ENCODE measurements at places on chromosomes 2 and 18.
A peak's percentile ranks its signal among the peaks of the same experiment; 100 is the strongest.

- DNase-seq, result peak; percentile 49
Measured at GRCh38 chr2:160388464-160389263, 104.9 kb downstream of the RBMS1 start.

DNA sequence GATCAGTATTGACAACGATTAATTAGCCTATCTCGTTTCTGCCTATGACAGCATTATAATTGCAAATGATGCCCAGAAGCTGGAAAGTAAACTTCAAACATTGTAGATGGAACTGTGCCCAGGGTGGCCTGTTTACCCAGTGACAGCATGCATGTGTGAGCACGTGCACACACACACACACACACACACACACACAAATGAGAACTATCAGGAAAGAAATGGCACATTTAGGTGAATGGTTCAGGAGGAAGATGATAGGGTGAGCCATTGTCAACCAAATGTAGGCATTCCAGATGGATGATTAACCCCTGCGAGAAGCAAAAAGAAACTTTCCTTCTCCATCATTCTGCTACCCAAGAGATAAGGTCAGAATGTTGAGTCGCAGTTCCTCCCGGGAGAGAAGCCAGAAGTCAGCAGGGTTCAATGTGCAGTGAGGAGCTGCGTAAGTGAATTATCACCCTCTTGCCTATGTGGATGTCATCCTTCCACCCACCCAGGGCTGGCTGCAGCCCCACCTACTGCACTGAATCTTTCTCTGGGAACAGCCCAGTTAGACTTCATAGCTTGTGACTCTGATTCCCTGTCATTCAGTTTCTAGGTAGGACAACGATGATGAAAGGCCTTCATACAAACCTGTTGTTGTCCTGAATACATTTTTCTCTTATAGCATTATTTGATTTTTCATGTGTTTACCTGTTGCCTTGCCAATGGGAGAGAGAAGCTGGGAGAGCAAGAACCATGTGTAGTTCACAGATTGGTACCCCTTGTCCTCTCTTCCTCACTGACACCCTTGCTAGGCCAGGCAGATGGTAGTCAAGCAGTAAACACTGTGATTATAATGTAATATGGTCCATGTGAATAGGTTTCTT, 3.5 kb upstream of the APOB start:
- DNase-seq, result no peak

GRCh38 chr2:8996006-8996405, 7.5 kb downstream of the MBOAT2 start:
- no peak for DNase-seq

- no peak for DNase-seq
Measured at GRCh38 chr2:203396667-203397066, 68.5 kb downstream of the ABI2 start.

GRCh38 chr2:147037048-147037447, 807.8 kb upstream of the ACVR2A start:
- DNase-seq, result no peak

GRCh38 chr2:226771067-226771466, 28.6 kb downstream of the IRS1 start:
- no peak for DNase-seq

GRCh38 chr2:124025171-124025580, at the start of gene CNTNAP5:
TSS of gene CNTNAP5 (plus strand) at chr2:124025287. CDS start at chr2:124025651, 364 bp downstream.
- DNase-seq, result peak; percentile 28

DNA sequence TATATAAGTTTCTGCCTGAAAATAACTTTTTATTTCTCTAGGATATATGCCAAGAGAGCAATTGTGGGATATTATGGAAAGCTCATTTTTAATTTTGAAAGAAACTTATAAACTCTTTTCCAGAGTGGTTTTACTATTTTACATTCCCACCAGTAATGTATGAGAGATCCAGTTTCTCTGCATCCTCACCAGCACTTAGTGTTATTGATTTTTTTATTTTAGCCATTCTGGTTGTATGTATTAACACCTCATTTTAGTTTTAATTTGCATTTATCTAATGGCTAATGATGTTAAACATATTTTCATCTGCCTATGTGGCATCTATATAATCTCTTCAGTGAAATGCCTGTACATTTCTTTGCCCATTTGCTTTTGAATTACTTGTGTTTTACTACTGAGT, 597.7 kb upstream of the RAB6C start:
- no peak for DNase-seq

DNA sequence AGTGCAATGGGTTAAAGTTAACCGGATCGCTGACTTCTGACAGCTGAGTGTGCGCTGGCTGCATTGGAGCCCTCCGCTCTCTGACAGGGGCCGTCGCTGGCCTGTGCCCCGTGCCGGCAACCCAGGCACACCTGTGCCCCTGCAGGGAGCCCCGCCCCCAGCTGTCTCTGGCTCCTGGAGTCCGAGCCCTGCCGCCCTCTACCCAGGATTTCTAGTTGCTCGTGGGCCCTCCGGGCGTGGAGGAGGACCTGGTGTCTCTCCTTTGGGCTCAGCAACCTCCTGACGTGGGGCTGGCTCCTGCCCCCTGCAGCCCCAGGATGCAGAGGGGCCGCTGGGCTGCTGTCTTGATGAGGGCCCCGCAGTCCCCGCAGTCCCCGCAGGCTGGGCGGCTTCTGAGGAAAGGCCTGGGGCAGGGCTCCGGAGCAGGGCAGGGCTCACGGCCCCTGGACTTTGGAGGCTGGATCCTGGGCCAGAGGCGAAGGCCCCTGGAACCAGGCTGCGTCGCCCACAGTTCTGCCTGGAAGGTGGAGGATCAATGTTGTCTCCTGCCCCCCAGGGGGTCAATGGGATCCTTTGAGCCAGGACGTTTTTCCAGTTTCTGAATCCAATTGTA, 172.8 kb downstream of the RNF144A start:
- DNase-seq, result no peak

- no peak for DNase-seq
Measured at GRCh38 chr2:3223080-3223923, 154.3 kb downstream of the EIPR1 start.

DNA sequence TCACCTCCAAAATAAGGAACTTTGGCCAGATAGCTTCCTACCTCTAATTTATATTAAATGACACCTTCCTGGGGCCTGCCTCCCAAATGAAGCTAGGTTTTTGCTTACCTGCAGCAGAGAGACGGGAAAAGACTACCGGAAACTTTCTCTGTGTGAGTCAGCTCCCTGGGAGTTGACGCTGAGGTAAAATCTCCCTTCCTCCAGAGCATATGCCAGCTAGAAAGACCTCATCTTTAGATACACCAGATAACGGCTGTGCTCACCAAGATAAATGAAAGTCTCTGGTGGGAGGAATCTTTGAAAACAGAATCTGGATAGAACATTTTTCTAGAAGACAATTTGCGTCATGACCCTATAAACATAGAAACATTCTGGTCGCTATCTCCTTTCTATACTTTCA, 99.7 kb upstream of the RFX8 start:
- DNase-seq, result no peak

DNA sequence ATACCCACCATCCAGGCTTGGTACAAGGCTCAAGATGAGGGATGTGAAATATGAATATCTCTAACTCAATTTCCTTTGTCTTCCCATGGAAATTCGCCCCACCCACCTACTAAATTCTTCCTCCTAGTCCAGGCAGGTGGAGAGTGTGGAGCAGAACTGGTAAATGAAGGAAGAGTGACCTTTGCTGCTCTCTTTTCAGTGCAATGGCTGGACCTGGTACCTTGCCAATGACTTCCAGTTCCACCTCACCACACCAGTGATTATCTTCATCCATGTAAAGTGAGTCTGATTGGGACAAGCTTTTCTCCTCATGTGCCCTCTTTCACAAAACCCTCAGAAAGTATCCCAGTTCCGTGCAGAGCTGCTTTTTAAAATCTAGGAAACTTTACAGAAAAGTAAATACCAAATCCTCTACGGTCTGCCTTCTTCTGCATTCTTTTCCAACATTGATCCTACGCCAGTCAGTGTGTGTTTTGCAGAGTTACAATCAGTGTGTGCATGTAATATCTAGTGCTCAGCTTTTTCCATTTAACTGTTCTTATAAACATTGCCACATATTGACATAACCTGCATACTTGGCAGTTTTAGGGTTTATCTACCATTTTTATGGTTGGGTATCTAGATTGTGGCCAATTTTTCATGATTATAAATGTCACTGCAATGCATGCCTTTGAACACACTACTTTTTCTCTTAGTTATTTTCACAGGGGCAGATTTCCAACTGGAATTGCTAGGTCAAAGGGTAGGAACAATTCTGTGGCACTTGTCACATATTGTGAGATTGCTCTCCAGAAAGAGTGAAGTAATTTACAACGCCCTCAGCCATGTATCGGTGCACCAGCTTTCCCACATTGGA, 86.5 kb upstream of the SEC11C start:
- peak; percentile 81 for DNase-seq

DNA sequence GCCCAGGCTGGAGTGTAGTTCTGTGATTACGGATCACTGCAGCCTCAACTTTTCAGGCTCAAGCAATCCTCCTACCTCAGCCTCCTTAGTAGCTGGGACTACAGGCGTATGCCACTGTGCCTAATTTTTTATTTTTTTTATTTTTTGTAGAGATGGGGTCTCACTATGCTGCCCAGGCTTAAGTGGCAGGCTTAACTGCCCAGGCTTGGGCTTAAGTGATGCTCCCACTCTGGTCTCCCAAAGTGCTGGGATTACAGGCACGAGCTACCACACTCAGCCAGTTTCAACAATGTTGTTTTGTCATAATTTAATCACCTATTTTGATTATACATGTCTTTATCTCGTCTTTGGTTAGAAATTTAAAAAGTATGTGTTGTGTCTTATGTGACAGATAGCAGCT, 18.2 kb downstream of the UGGT1 start:
- no peak for DNase-seq

DNA sequence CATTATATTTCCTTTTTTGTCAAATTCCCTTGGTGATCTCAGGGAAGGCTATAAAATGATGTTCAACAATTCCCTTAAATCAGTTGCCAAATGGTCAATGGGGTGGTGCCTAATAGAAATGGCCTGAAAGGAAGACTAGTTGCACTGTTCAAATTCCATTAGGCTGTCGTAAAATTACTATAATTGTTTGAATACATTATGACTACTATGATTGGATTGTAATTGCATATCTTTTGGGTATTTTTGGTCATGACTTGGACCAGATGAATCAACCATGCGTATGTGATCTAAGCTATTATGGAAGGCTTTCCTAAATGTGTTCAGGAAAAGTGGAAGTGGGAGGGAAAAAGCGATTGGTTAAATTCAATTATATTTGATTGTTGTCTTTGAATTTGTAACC, 41.3 kb upstream of the KCNE4 start:
- DNase-seq, result no peak

DNA sequence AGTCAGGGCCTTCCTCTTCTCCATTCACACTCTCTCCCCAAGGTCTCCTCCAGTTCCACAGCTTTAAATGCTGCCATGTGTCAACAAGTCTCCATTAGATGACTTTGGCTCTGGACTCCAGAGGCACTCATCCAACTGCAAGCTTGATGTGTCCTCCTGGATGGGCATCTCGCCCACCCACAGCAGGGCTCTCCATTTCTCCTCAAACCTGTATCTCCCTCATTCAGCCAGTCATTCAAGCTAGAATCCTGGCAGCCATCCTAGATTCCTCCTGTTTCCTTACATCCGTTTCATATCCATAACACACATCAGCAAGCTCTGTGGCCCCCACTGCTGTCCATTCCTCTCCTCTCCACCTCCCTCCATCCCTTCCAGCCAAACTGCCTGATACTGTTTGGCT, 88.4 kb upstream of the AFF3 start:
- no peak for DNase-seq

- DNase-seq, result no peak
Measured at GRCh38 chr2:47223980-47224379, 68.9 kb upstream of the STPG4 start.

DNA sequence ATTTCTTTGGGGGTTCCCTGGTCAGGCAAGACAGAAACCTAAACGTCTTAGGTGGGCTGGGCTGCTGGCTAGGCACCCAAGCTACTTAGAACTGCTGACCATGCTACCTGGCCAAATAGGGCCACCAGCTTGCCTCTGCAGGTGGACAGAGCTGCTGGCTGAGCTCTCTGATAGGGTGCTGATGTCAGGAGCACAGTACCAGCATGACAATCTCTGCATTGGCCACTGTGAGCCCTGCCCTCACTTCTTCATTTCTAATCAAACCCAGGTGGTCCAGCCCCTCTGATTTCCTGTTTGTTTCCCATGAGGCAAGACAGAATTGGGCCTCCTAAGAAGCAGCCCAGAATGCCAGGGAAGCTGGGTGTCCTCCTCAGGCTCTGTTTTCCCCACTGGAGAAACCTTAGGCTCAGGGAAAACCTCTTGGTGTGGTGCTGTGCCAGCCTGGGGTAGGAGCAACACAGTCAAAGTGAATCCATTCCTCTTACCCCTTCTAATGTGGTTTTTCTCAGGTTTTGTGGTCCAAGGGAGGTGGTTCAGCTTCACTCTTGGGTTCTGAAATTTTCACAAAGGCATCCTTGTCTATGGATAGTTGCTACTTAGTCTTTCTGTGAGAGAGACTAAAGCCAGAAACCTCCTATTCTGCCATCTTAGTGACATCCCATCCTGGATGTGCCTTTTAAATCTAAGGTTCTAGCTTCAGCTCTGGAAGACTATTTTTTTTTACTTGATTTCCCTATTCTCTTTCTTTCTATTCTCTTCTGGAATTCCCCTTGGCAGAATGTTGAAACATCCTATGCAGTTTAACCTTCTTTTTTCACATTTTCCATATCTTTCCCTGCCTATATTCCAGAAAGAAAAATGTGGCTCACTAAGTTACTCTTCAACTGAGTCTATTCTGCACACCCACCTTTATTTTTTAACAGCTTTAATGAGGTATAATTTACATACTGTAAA, 15.2 kb downstream of the SP100 start:
- no peak for DNase-seq

DNA sequence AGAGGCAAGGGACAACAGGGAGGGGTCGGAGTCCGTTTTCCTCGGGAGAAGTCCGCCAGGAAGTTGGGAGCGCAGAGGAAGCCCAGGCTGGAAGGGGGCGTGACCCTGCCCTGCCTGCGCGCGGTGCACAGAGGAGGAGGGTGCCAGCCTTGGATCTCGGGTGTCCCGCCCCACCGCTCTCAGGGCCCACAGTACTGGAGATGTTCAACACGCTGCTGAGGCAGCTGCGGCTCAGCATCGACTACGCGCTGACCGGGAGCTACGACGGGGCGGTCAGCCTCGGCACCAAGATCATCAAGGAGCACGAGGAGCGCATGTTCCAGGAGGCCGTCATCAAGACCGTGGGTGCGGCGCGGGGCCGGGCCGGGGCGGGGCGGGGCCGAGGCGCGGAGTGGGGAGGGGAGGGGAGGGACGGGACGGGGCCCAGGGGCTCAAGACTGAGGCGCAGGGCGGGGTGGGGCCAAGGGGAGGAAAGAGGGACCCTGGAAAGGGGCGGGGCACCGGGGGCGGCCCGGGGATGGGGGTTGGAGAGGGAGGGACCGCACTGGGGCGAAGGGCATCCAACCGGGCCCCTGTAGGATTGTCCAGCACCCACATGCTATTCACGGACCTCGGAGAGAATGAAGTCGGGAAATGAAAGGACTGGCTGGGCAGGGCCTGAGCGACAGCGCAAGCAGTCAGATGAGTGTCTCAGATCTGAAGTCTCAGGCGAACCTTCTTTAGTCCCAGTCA, 36.6 kb downstream of the POMC start:
- no peak for DNase-seq

GRCh38 chr2:190031969-190032618, 30.4 kb downstream of the MSTN start:
- no peak for DNase-seq

Data from skin of body (tissue), 3 donors.